NCI-H1436 (cell line): ENCODE measurements at places on chromosomes 6 and 20.

- no peak for DNase-seq
These were observed 335.5 kb upstream of the POU3F2 start for GRCh38 chr6:98498866-98499265.

DNA sequence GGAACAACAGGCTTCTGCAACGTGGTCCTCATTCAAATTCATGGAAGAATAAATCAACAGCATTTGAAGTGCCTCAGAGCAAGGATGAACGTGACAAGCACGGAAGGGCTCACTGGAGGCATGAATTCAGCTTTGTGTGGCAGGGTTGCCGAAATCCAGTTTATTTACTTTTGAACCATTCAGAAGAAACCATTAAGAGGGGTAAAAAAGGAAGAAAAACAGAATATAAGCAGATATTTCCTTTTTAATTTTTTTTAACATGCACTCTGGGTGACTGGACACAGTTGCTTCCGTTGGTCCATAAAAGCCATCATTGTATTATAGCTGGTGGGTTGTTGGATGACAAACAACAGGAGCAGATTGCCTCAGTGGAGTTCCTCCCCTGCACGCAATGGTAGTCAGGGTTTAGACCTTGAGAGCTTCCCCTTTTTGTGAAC is 17.3 kb upstream of the SNRPB2 start:
- no peak for DNase-seq

- DNase-seq: no peak
These were observed 10.6 kb downstream of the TEAD3 start for GRCh38 chr6:35486005-35486925.

- no peak for DNase-seq
These were observed 136.3 kb downstream of the ZMYND8 start for GRCh38 chr20:47220161-47220582.

DNA sequence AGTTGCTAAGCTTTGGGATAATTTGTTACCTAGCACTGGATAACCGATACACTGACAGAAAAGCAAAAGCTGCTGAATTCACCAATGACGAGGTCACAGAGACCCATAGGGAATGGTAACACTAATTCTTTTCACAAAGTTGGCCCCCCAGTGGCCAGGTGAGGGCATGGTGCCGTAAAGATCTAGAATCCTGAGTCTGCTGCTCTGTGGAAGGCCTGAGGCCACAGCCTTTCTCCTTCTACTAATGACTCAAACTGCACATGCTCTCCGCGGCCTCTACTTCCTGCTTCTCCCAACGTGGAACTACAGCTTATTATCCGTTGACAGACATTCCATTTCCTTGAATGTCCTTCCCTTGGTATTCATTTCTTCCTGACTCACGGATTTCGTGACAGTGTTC is 127.1 kb downstream of the OPRM1 start:
- no peak for DNase-seq
